AG09309 (cell line): ENCODE measurements at places on chromosomes 6 and 20.

GRCh38 chr6:142088858-142089216 lies 43.9 kb upstream of the GJE1 start:
- DNase-seq: no peak

- no peak for DNase-seq
Measured at GRCh38 chr6:82022614-82023129, 224.9 kb downstream of the IBTK start.

GRCh38 chr20:9518576-9519175 lies 4.3 kb downstream of the LAMP5 start:
- DNase-seq: no peak

GRCh38 chr20:34713194-34713943 lies 9.2 kb downstream of the TP53INP2 start:
- DNase-seq: peak; percentile 96

GRCh38 chr6:17210683-17211082 lies 70.5 kb upstream of the RBM24 start:
- no peak for DNase-seq

- no peak for DNase-seq
Measured at GRCh38 chr20:57934913-57935312, 225.1 kb upstream of the PMEPA1 start.

DNA sequence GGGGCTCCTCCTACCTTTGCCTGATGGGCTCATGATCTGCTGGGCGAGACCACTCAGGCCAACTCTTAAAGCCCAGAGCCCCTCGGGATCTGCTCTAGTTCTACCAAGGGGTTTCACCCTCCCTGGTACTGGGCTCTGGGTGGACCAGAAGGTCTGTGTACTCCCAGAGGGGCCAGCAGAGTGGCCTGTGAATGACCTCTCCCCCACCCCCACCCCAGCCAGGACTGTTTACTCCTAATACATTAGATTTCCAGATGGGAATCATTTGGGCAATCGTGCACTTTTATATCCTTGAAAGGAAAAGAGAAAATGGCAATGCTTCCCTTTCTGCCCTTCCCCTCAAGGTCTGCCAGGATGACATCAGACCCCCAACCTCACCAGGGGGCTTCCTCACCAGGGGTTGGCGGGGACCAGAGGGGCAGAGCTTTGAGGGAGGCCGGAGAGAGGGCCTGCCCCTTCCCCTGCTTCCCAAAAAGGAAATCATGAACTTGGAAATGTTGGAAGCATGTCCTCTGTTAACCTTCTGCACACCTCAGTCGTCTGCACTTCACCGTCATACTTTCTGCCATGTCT lies 37.1 kb upstream of the PMEPA1 start:
- DNase-seq: no peak

GRCh38 chr6:121548131-121548530 lies 112.7 kb downstream of the GJA1 start:
- peak; percentile 44 for DNase-seq

DNA sequence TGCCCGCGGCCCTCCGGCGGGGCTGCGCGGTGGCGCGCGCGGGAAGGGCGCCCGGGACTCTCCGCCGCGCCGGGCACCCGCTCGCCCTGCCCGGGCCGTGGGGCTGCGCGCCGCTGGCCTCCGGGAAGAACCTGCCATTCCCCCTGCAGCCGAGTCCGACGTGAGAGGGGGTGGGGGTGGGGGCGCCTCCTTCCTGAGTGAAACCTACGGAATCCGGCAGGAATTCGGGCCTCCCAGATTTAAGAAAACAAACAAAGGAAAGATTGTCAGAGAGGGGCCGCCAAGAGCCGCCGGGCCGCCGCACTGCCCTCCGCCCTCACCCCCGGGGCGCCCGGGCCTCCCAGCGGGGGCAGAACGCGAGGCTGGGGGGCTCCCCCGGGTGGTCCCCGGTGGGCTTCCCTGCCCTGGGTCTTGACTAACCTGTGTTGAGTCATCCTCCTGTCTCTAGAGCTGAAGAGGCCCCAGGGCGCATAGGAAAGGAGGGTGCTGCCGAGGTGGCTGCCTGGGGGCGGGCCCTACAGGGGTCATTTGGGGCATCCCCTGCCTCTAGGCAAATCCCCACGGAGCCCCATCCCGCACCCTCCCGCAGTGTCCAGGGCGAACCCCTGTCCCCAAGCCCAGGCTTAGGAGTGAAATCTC lies 42.2 kb upstream of the FOXP4 start:
- no peak for DNase-seq

DNA sequence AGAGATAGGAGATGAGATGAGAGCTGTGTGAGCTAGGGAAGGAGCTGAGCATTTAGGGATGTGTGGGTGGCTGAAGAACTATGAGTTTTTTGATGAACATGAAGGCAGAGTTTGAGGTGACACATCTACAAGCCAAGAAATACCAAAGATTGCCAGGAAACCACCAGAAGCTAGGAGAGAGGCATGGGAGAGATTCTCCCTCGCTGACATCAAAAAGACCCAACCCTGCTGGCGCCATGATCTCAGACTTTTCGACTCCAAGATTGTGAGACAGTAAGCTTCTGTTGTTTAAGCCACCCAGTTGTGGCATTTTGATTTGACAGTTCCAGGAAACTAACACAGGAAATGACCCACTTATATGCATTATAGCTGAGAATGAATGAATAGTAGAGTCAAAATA lies 790.9 kb downstream of the TFAP2A start:
- no peak for DNase-seq

GRCh38 chr6:64683682-64684081 lies 1023.3 kb downstream of the EYS start:
- no peak for DNase-seq

DNA sequence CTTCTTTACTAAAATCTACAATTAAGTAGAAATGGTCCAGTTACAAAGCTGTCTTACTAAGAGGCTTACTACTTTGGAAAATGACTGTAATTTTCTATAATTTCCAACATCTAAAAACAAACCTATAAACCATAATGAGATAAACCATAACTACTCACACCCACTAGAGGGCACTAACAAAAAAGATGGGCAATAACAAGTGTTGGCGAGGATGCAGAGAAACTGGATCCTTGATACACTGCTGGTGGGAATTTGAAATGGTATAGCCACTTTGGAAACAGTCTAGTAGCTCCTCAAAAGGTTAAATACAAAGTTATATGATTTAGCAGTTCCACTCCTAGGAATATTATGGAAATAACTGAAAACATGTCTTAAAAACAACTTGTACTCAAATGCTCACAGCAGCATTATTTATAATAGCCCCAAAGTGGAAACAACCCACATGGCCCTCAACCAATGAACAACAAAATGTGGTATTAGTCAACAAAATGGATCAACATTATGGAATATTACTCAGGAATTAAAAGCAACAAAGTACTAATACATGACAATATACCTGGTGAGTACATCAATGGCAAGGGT lies 50.6 kb downstream of the GJA10 start:
- DNase-seq: no peak

DNA sequence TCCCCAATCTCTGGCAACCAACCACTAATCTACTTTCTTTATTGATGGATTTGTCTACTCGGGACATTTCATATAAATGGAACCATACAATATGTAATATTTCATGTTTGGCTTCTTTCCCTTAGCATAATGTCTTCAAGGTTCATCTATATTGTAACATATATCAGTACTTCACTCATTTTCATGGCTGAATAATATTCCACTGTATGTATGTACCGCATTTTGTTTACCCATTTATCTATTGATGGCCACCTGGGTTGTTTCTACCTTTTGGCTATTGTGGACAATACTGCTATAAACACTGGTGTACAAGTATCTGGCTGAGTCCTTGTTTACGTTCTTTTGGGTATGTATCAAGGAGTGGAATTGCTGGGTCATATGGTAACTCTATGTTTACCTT lies 48.4 kb downstream of the PANK2 start:
- no peak for DNase-seq

DNA sequence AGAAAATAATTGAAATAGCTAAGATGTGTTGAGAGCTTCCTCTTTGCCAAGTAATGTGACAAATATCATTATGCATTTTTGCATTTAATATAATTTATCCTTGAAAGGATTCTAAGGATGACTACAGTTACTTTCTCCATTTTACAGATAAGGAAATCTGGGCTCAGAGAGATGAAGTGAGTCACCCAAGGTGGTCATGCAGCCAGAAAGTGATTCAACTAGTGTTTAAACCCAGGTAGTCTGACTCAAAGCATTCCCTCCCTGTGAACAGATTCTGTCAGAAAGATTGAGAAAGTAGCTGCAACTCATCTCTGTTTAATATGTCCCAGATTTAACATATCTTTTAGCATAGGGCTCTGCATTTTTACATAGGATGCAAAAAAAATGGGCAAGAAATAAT lies 28.1 kb downstream of the NRSN1 start:
- no peak for DNase-seq

GRCh38 chr6:147595961-147596360 lies 87.5 kb downstream of the SAMD5 start:
- no peak for DNase-seq

GRCh38 chr6:52020945-52021570 lies 66.4 kb downstream of the PKHD1 start:
- no peak for DNase-seq

GRCh38 chr6:150981095-150981494 lies 115.6 kb downstream of the MTHFD1L start:
- no peak for DNase-seq

- no peak for DNase-seq
Measured at GRCh38 chr6:41460742-41461336, 85.3 kb upstream of the FOXP4 start.

DNA sequence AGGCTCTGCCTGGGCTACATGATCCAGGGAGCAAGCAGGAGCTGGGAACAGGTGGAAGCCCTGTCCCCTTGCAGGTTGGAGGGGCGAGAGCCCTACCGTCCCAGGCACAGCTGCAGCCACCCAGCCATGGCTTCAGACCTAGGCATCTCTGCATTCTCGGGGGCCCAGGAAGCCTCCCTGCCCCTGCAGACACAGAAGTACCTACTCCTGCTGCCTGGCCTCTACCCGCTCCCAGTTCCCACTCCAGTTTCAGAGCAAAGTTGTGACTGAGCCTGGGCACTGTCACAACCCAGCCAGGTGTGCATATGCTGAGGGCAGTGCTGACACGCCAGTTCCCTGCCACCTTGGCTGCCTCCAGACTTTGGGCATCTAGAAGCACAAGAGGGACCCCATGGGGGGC lies 645.9 kb downstream of the HTR1B start:
- no peak for DNase-seq

GRCh38 chr20:4898282-4899244 lies 102.7 kb downstream of the SLC23A2 start:
- DNase-seq: peak; percentile 24

DNA sequence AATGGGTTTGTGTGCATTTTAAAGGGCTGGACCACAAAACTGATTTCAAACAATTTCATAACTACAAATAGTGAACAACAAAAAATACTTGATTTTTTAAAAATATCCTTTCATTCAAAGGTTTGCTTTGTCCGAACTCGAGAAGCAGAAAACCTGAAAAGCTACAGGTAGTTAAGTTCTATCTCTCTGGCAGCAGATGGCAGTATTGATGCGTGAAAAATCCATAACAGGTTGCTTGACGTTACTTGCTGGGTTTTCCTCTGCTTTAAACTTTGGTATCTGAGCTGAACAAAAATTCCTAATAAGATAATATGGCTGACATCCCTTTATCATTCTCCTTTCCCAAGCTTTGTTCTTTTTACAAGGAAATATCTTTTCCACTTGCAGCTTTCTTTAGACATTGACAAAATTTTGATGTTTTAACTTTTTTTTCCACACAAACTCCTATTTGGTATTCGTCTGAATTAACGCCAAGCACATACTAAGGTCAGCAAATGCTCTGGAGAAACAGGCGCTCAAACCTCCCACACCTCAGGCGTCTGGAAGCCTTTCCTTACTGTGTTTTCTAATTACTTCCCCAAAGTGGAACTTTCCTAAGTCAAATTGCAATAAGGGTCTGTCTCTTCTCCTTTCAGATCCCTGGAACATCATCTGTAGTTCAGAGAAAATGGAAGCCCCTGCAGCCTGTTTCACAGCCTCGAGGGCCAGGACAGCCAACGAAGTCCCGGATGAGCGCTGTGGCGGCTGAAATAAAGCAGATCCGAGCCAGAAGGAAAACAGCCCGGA lies 50.3 kb upstream of the GFRAL start:
- DNase-seq: peak; percentile 27

DNA sequence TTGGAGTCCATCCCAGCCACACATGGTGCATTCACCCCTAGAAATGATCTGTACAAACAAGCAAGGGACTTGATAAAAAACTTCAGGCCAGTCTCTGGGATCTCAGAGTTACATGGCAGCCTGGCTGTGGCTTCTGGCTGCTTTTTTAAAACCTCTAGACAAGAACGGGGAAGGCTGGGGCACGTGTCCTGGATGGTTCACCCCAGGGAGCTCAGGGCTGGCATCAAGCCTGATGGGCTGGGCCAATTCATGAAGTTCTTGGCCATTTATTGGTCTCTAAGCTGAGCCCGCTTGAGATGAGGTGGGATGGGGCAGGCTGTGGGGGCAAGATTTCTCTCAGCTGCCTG lies 10.4 kb upstream of the ZFAND3 start:
- DNase-seq: no peak

GRCh38 chr6:162019349-162019748 lies 708.2 kb downstream of the PRKN start:
- no peak for DNase-seq

GRCh38 chr6:113015249-113015648 lies 668.1 kb downstream of the RFPL4B start:
- peak; percentile 47 for DNase-seq

DNA sequence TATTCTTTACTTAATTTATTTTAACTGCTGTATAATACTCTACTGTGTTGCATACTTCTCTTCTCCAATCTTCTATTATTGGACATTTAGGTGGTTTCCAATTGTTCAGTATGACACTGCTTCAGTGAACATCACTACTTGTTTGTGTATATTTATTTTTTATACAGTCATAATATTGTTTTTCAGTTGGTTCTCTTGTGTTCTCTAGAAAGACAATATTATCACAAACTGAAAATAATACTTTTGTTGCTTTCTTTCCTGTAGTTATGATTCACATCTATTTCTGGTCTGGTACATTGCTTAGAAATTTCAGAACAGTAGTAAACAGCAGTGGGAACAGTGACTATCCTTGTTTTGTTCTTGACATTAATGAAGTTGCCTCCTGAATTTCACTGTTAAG lies 62.8 kb upstream of the GTSF1L start:
- no peak for DNase-seq

GRCh38 chr6:38713812-38714211 lies 1.3 kb upstream of the DNAH8 start:
- DNase-seq: no peak

DNA sequence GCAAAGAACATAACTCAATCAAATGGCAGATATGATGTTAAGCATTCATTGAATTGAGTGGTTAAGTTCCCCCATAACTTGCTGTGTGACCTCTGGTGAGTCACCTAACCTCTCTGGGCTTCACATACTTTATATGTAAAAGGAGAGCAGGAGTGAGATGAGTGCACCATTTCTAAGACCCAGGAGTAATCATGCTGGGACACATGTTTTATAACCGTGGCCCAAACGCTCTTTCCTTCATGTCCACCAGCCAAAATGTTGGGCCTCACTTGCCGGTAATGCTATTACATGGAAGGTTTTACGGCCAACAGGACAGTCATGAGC lies 40.3 kb upstream of the CCDC167 start:
- DNase-seq: no peak

DNA sequence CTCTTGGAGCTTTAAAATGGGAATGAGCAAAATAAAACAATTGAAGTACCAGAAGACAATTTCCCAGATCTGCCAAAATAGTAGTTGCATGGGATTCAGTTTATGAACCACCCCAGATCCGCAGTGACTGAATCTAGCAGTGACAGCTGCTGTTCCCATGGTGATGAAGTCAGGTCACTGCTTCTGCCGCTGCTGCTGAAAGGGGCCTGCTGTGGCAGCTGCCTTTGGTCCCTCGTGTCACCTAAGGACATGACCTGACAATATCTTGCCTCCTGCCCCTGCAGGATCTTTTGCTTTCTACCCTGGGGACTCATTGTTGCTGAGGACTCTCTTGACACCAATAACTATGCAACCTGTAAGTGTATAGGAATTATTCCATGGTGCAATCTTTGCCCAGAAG lies 34.3 kb upstream of the OGFRL1 start:
- DNase-seq: no peak
